ENCODE measurements at places on chromosomes 12 and 14.

GRCh38 chr14:49984424-49984823 lies 91.5 kb downstream of the ARF6 start:
- no peak for DNase-seq

DNA sequence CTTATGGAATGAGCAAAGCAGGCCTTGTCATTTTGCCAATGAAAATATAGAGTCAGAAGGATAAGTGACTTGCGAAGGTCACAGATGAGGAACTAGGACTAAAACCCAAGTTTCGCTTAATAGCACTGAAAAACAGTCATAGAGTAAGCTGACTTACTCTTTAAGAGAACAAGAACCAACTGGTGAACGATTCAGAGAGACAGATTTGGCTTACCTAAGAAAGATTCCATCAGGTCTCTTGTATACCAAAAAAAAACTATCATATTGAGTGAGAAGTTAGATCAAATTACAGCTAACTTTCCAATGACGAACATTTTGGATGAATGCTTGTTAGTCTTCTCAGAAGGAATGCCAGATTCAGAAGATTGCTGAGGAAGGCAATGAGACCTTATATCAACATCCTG lies 74.2 kb downstream of the ZFC3H1 start:
- DNase-seq = no peak

GRCh38 chr14:72880820-72881219 lies 13.1 kb downstream of the DPF3 start:
- DNase-seq = no peak

DNA sequence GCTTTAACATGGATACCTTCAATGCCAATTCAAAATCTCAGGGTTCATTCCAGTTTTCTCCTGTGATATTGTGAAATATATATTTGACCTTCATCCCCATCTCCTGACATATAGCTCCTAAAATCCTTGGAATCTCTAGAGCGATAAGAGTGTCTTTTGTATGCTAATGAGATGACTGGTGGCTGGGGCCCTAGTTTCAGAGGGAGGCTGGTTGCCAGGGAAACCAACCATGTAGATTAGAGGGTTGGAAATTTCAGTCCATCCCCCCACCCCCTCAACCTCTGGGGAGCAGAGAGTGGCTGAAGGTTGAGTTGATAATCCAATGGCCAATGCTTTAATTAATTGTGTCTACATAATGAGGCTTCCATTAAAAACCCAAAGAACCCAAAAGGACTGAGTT lies 59.4 kb downstream of the SDR9C7 start:
- no peak for DNase-seq

DNA sequence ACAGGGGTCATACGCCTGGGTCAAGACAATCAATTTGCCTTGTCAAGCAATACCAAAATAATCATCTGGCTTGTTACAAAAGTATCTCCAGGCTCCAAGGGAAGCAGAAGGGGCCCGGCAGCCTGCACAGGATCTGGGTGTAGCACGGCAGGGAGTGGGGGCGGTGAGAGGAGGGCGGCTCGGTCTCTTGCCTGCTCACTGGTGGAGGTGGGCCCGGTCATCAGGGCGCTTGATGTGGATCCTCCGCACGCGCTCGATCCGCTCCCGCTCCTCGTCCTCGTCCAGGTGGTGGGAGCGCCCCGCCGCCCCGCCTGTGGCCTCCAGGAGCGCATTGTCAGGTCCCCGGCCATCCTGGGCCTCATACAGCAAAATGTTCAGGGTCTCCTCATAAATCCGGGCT lies 25.7 kb downstream of the KCTD10 start:
- DNase-seq = no peak

DNA sequence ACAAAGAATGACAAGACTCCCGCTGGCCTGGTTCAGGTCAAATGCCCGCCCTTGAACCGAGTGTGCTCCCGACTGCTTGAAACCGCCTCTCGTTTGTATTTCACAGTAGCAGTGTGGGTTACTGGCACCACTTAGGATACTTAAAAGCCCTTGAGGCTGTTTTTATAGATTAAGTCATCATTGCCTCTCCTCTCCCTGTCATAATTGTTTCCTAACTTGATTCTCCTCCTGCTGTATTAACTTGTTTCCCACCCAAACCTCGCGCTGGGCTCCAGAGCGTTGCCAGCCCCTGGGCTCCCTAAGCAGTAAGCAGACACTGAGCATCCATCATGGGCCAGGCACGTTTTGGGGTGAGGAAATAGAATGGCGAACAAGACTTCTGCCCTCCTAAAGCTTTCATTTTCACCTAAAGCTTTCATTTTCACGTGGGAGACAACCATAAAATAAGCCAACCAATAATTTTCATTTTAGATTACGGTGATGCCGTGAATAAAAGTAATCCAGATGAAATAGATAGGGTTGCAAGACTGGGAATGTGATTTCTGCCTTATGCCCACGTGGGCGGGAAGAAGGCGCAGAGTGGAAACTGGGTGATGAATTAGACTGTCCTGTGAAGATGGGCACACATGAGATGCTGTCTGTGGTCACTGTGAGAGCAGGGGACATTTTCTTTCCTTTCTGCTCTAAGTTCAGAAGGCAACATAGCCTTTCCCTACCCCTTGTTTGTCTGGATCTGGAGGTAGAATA lies 97.5 kb downstream of the PPP2R5C start:
- no peak for DNase-seq

- DNase-seq = no peak
Measured at GRCh38 chr14:78605897-78606500, 435.8 kb downstream of the NRXN3 start.

- DNase-seq = peak; percentile 46
Measured at GRCh38 chr12:4164559-4165558, 108.7 kb upstream of the CCND2 start.

DNA sequence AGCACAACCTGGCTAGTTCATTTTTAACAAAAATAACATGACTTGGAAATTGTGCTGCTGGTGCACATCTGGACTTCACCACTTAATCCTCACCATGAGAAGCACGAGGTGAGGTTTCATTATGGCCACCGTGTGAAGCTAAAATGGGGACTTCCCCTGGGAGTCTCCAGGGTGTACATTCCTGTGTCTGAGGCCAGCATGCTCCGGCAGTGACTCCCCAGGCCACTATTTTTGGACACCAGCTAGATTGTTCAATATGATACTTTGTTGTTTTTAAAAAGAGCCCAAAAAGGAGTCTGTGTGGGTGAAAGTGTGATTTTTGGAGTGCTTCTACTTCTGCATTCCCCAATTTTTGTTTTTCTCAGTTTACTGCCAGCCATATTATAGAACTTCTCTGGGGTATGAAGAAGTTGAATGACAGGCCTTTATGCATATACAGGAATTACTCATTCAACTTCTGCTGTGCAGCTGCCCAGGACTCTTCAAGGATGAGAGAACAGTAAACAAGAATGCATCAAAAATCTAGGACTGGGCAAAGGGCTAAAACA lies 16.9 kb upstream of the AICDA start:
- no peak for DNase-seq

DNA sequence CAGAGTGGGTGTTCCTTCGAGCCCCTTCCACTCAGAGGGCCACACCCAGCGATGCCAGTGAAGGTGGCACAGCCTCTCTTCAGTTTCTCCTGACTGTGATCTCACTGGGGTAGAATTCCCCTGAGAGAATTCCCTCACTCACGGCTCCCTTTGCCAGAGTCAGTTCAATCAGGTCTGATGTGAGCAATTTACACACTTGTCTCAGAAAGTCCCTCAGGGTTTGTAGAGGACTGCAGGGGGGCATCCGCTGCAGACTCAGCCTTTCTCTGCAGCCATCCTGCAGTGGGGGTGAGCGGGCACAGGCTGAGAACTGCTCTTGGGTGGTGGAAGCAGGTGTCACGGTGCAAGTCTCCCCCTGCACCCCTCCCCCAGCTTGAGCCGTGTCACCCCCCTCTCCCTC lies 205.4 kb upstream of the PRMT8 start:
- no peak for DNase-seq

GRCh38 chr12:109544955-109545531 lies 28.3 kb downstream of the MMAB start:
- no peak for DNase-seq

DNA sequence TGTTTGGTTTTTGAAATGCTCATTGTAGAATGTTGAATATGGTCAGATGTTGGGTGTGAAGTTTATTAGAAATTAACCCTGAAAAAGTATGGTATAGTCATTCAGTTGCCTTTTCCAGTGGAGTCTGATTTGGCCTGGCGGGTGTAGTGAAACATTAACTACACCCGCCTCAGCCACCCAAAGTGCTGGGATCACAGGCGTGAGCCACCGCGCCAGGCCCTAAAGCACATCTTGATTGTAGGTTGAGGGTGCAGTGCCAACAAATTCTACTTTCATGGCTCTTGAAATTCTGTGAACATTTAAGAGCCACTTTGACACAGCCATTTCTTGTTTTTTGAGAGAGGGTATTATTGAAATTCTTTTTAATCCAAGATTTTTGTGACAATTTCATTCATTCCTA lies 624.9 kb downstream of the DIO2 start:
- no peak for DNase-seq

GRCh38 chr14:64495252-64495651 lies 8.4 kb downstream of the ZBTB25 start:
- no peak for DNase-seq

- no peak for DNase-seq
Measured at GRCh38 chr14:31961896-31962295, 115.2 kb upstream of the ARHGAP5 start.

GRCh38 chr14:93989939-93990338 lies 7.2 kb upstream of the CCDC197 start:
- no peak for DNase-seq

- no peak for DNase-seq
Measured at GRCh38 chr12:12964255-12964654, 12.3 kb upstream of the GPRC5D start.

DNA sequence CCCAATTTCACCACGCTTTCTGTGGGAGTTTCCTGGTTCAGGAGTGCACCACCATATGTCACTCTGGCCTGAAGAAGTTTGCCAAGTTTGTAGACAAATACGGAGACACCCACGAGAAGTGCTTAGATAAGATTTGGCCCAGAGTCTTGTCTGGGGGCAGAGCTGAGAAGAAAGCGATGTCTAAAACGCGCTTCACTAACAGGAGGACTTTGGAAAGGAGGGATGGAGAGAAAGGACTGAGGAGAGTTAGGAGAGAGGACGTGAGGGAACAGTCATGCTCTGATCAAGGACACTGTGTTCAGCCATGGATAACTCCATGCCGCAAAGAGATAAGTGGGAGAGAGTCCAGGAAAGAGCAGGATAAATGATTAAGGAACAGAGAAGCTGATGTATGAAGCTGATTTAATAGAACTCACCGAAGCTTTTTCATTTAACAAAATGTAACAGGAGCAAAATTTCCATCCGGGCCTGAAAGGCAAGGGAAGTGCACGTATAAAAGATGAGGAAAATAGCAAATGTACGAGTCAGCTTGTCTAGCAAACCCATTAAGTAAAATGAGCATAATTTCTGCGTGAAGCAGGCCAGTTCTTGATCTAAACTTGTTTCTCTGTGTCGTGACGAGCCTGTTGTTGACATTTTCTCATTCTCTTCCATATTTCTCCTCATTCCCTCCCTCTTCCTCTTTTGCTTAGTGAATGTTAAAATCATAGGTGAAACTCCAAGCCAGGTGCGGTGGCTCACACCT lies 23.4 kb upstream of the MAP3K9 start:
- DNase-seq = no peak

DNA sequence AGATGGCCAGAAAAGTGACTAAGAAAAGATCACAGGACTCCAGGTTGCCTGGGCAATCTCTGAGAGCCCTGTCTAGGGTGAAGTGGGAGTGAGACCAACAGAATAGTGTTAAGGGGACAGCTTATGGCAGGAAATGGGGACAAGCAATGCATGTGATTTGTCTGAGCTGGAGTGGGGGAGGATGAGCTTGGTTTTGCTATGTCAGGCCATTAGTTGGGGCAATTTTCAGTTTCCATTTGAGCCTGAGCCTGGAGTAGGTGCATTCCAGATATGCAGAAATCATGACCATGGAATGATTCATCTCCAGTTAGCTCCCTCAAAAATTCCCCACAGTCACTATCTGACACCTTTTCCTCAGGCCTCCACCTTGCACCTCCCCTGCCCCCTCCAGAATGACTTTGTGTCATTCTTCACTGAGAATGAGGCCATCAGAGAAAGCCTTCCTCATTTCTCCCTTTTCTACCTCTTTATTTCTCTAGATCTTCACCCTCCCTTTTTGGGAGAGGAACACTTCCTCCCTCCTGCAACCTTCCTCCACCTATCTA lies 150.9 kb upstream of the PLEKHG7 start:
- no peak for DNase-seq

Data from activated CD4-positive, alpha-beta T cell treated with anti-CD3 and anti-CD28 coated beads, Interleukin-2, amount 50 U/mL, for 4 hours (primary cell).